Stimulated activated CD4-positive, alpha-beta T cell treated with anti-CD3 and anti-CD28 coated beads, TNF-alpha, amount 100 ng/mL, for 4 hours (primary cell): ENCODE measurements at places on chromosomes 2 and 18.

GRCh38 chr18:70494524-70494923 lies 205.7 kb downstream of the SOCS6 start:
- DNase-seq, result no peak

DNA sequence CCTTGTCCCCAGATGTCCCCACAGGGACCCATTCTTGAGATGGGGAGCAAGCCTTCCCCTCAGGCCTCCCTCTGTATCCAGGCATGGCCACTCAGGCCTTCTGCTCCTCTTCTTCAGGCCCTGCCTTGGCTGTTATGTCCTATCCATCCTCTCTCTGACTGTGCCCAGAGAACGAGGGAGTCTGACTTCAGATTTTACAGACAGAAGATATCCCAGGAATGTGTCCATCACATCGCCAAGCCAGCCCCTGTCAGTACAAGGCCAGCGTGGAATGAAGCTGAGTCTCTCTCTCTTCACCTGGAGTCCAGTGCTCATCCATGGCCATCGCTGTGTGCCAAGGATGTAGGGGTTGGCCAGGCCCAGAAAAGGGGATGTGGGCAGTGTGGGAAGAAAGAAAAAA lies 57.6 kb downstream of the SDC1 start:
- DNase-seq, result no peak

GRCh38 chr2:184566716-184567115 lies 31.6 kb upstream of the ZNF804A start:
- no peak for DNase-seq

DNA sequence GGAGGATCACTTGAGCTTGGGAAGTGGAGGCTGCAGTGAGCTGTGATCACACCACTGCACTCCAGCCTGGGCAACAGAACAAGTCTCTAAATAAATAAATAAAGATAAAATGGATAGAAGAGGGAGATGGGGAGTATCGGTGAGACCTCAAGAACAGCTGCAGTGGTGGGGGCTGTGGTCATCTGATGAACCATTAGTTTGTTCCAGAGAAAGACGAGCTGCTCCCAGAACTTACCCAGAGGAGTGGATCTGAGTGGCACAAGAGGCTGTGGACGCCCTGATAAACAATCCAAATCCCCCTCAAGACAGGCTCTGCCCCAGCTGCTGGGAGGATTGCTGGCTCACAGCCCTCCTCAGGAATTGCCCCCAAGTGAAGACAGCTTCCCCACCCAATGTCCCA lies 26.7 kb downstream of the TMEM127 start:
- no peak for DNase-seq

DNA sequence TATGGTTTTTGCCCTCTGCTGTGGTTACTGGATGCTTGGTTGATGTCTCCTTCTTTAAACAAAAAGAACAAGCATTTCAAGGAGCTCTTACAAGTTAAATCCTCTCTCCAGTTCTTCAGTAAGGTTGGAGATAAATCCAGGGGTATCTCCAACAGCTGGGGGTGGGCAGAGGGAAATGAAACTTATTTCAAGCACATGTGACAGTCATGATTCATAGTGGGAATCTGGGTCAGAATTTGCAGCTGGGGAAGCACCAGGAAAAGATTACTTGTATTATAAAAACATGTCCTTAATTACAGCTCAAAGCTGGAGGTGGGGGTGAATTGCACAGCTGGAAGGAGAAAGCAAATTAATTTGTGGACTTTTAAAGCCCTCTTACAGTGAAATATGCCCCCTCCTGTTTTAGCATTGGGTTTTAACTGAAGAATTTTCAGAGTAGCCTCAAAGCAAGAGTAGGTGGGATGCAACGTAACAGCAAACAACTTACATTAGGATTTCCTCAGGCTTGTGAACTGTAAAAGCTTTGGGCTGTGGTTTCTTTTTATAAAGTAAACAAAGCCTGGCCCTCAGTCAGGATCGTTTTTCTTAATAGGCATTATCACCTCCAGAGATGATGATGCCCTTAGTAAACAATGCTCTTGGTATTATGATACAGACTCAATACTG lies 596.4 kb downstream of the NYAP2 start:
- DNase-seq, result no peak

DNA sequence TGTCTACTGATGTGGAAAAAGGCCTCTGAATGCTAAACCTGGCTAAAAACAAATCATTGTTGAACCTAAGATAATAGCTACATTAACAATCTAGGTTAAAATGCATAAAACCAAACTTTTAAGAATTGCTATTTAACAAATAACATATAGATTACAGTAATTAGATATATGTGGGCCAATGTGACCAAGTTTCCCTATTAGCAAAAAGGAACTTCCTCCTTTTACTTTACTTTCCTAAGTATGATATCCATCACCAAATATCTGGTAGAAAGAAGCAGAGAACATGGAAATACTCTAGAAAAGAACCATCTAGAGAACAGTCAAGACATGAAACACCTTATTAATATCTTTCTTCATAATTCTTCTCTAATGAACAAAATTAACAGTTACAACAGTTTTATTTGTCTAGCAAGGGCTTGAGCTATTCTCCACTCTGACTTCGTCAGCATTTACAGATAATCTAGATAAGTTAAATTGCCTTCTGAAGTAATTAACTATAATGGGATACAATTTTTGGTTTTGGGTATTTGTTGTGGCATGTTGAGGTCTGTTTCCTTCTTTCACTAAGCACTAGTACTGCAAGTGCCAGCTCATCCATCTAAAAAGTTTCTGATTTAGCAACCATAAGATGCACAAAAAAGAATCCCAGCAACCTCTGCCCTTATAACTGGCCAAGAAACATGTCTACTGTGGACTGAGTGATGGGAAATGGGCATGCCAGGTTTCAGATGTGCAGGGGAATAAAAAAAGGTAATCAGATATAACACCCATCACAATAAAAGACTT lies 53.3 kb downstream of the MEMO1 start:
- DNase-seq, result no peak

GRCh38 chr2:3827673-3828575 lies 124.5 kb downstream of the DCDC2C start:
- no peak for DNase-seq

- DNase-seq, result no peak
Observed at GRCh38 chr18:33870059-33870458, 292.0 kb downstream of the ASXL3 start.

DNA sequence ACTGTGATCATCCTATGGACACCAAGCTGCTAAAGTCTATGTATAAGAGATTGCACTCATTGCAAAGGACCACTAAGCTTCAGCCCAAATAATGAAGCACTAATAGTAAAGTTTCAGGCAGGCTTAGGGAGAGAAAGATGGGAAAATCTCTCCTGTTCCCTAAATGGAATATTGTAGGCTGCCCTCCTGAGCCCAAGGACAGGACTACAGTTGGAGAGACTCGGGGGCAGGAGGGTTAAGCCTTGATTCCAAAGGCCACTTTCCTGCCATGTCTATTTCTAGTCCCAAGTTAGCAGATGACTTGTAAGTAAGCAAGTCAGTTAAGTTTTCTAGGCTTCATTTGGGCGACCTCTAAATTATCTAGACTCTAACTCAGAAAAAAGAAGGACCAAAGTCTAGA lies 9.0 kb downstream of the TMEM247 start:
- no peak for DNase-seq

- no peak for DNase-seq
Observed at GRCh38 chr2:22273853-22274252, 1111.1 kb upstream of the KLHL29 start.
